NCI-H226 (cell line): ENCODE measurements at places on chromosomes 12 and 14.

GRCh38 chr12:116202433-116202832 is 75.1 kb downstream of the MED13L start:
- no peak for DNase-seq

DNA sequence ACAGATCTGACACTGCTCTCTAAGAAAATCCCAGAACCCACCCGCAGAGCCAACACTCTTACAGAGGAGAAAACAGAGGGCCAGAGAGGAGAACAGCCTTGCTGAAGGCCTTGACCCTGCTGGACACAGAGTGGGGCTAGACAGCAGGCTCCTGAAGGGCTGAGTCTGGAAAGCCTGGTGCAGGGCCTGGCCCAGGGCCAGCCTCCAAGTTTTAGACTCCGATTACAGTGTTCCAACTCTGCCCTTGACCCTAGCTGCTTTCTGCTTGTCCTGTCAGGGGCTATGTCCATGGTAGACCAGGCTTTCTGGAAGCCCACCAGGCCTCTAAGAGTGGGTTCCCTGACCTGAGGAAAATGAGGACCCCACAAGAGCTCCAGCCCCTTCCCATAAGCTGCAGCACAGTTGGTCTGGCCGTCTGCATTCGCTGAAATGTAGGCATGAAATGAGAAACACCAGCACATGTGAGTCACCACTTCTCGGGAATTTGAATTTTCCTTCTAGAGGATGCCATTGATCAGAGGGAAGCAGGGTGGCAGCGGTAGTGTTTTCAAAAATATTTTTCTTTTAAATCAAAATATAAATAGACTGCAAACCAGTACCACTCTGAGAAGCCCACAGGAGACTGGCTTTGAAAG is 154.4 kb downstream of the CALM1 start:
- no peak for DNase-seq

DNA sequence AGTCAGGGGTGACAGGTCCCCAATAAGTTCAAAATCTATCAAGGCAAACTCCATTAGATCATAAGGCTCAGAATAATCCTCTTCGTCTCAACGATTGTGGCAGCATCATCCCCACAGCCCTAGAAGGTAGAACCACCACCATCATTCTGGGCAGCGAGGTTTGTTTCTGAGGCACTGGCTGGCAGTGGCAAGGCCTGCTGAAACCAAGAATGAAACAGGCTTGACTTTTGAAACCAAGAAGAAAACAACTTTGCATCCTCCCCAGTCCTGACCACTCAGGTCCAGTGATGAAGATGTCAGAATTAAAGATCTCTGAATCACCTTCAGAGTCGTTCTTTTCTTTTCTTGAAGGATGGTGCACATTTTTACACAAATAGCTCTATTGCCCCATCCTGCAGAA is 152.6 kb upstream of the SYT1 start:
- no peak for DNase-seq

- no peak for DNase-seq
These were observed 78.7 kb downstream of the FZD10 start for GRCh38 chr12:130240831-130241590.

DNA sequence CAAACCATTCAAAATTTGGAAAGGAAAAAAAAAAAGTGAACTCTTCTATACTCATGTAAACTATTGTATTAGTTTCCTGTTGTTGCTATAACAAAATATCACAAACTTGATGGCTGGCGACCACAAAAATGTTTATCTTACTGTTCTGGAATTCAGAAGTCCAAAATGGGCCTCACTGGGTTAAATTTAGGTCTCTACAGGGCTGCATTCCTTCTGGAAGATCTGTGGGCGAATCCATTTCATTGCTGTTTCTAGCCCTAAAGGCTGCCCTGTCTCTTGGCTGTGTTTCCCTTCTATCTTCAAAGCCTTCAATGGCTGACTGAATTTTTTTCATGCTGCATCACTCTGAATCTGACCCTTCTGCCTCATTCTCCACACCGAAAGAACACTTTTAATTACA is 105.1 kb upstream of the NAV3 start:
- DNase-seq, result peak; percentile 53

DNA sequence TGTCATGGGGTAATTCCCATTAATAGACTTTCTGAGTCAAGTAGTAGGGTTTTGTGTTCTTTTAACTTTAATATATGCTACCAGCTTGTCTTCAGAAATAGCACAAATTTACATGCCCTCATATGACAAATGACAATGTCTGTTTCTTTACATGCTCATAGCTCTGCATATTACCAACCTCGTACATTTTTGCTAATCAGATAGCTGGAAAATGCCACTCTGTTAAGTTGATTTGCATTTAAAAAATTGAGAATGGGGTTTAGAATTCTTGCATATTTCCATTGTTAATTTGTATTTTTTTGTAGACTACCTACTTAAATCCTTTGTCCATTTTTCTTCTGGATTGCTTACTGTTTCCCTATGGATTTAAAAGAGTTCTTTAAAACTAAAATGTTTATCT is 31.2 kb downstream of the SERPINA1 start:
- DNase-seq, result no peak

DNA sequence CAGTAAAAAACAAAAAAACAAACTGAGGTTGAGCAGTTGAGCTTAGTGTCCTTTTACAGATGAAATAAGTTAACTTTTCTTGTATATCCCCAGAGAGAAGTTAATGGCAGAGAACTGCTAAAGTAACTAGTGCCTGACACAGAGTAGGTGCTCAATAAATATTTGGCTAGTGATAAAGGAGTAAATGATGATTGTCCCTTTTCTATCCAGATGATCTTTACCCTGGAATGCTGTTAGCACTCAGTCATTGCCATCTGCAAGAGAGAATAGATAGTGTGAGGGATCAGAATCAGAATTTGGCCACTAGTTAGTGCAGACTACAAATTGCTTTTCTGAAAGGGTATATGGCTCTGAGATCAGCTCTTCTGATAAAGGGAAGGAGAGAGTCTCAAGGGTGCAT is 21.6 kb downstream of the VEZT start:
- no peak for DNase-seq

GRCh38 chr12:95497031-95497430 is 23.1 kb downstream of the METAP2 start:
- DNase-seq, result no peak

GRCh38 chr14:61126603-61127498 is 145.8 kb downstream of the SLC38A6 start:
- no peak for DNase-seq

GRCh38 chr12:90062799-90063198 is 354.2 kb upstream of the ATP2B1 start:
- DNase-seq, result no peak

- no peak for DNase-seq
These were observed 396.9 kb downstream of the TMTC2 start for GRCh38 chr12:83083616-83084015.

- no peak for DNase-seq
These were observed 80.0 kb downstream of the AACS start for GRCh38 chr12:125145196-125145595.

- DNase-seq, result no peak
These were observed 183.9 kb downstream of the NTF3 start for GRCh38 chr12:5615760-5616159.

- DNase-seq, result peak; percentile 96
These were observed 220.2 kb upstream of the CPNE8 start for GRCh38 chr12:39125566-39125965.

GRCh38 chr12:34376133-34376799 is 354.0 kb downstream of the ALG10 start:
- DNase-seq, result no peak

DNA sequence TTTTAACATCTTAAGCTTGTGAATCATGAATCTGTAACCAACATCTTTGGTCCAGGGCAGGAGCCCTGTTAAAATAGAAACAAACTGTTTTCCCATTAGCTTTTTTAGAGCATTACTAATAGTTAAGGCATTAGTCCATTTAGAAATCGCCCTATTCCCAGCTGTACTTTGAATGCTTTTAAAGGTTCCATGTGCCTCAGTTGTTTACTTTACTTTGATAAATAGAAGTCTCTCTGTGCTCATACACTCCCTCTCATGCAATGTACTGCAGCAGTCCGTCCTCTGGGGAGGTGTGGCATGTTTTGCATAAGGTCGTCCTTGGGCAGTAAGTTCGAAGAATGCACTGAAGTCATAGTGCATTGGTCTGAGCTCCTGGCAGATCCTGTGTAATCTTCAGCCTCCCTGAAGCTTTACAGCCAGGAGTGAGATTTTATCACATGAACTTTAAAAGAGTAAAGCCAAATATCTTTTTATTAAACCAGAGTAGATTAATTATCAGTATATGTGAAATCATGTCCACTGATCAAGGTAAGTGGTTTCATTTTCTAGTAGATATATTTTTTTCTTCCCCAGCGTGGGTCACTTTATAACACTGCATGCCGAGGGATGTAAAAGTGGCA is 134.7 kb downstream of the FGD4 start:
- peak; percentile 57 for DNase-seq

DNA sequence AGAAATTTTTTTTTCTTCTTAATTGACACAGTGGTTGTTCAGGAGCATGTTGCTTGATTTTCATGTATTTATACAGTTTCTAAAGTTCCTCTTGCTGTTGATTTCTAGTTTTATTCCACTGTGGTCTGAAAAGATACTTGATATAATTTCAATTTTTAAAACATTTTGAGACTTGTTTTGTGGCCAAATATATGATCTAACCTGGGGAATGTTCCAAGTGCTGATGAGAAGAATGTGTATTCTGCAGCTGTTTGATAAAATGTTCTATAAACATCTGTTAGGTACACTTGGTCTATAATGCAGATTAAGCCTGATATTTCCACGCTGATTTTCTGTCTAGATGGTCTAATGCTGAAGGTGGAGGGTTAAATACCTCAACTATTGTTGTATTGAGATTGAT is 151.4 kb upstream of the IFNG-AS1 start:
- DNase-seq, result no peak

GRCh38 chr14:103008768-103009357 is 48.5 kb downstream of the CDC42BPB start:
- no peak for DNase-seq

GRCh38 chr12:95834572-95834971 is 24.2 kb upstream of the SNRPF start:
- DNase-seq, result no peak

DNA sequence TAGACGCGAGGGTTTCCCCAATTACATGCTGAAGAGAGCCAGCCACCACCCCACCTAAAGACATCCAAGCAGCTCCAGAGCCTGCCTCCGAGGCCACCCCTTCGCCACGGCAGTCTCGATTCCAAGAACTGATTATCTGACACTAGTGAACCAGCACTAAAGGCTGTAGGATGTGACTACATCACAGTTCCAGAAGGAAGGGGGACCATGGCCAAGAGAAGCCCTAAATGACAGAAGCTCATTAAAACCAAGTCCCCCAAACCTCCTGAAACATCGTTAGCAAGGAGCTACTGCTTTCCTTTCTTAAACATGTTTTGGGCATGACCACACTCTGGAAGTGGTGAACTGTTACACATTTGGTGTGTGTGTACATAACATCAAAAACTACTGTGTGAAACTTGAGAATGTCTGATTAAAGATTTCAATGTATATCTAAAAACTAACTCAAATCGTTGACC is 88.2 kb downstream of the DUSP16 start:
- DNase-seq, result no peak
